ENCODE measurements at places on chromosomes 7 and 10.

- no peak for DNase-seq
Measured at GRCh38 chr7:154252046-154252445, 199.8 kb downstream of the DPP6 start.

DNA sequence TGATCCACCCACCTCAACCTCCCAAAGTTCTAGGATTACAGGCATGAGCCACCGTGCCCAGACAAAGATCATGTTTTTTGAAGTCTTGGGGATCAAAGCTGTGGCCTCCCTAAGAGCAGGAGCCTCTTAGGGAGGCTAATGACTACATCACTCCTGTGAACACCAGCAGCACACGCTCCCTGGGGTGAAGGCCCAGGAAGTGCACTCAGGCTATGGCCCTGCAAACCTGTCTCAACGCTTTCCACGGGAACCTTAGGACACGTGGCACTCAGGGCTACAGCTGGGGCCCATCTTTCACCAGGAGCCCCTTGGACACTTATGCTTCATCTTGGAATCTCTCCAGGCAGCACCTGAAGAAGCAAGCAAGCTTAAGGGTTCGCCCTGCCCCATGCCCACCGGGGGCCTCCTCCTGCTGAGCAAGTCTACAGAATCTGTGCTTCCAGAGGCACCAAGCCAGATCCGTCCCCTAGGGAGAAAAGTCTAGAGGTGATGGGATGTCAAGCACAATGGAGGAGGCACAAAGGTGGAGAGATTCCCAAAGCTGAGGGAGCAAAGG is 18.4 kb downstream of the VSTM4 start:
- DNase-seq, result no peak

DNA sequence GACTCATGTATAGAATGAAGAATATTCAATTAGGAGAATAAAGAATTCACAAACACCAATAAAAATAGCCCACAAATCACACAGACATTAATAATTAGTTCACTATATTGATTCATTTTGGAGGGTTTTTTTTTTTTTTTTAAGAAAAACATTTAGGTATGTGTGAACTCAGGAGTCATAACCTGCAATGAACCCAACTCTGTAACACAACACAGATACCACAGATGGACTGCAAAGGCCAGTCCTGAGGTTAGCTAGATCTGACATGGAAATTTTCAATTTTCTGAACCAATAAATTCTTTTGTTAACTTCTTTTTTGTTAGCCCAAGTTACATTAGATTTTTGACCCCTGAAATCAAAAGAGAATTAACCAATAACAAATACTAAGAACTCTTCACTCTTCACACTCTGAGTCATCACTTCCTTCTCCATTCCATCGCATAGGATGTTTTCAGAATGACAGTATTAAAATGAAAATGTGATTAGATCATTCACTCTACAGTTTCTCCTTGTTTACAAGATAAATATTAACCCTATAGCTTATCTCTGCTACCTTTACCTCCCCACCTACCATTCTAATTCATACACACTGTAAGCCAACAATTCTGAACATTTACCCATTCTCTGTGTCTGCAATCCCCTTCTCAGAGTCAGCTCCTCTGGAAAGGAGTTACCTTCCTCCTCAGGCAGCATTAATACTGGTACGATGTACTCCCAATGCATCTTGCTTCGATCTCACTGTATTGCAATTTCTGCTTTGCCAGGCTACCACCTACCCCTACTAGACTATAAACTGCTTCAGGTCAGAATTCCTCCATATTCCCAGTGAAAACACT is 141.5 kb downstream of the LRRN3 start:
- no peak for DNase-seq

DNA sequence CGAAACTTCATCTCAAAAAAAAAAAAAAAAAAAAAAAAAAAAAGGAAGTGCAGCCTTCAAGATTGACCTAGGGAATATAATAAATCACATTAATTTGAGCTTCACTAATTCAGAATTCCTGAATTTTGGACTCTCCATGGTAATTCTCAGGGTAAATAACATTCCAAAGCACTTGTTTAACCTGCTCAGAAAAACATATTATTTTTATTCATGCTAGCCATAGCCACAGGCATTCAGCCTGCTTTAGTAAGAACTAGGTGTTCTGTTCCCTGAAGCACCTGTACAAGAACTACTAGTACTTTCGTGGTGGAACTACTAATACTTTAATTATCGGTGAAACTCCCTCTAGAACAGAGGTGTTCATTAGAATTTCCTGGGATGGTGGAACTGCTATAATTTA is 169.3 kb downstream of the RTKN2 start:
- DNase-seq, result no peak

DNA sequence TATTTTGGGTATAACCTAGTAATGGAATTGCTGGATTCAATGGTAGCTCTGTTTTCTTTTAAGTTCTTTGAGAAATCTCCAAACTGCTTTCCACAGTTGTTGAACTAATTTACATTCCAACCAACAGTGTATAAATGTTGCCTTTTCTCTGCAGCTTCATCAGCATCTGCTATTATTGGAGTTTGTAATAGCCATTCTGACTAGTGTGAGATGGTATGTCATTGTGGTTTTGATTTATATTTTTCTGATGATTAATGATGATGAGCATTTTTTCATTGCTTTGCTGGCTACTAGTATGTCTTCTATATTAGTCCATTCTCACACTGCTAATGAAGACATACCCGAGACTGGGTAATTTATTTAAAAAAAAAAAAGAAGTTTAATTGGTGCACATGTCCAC is 248.6 kb upstream of the MAGI2 start:
- DNase-seq, result no peak

DNA sequence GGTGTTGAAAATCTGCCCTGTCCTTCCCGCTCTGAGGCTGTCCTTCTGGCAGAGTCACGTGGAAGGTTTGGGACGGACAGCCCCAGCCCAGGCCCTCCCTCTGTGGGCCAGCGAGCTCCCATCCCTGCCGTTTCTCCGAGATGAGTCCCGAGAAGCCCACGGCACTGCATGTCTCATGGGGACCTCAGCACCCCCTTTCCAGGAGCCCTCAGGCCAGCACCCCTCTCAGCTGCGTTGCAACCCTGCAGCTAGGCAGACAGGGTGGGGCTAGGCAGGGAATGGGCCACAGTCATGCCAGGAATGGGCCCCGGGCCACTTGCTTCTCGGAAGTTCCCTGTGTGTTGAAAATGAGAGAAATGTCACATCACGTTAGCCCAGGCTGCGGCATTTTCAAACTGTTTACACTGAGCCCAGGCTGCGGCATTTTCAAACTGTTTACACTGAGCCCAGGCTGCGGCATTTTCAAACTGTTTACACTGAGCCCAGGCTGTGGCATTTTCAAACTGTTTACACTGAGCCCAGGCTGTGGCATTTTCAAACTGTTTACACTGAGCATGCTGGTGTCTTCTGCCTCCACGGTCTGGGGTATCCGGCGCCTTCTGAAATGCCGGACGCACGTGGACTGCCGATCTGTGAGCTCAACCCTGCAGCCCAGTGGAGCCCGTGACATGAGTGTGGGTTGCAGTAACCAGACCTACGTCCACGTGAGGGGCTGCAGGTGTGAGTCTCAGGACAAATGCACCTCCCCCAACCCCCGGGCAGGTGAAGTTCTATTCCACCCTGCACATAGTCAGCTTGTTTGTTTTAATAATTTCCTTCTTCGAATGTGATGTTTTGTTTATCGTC is 42.6 kb downstream of the FAM20C start:
- DNase-seq, result no peak

- no peak for DNase-seq
Measured at GRCh38 chr10:5574642-5575131, 49.9 kb downstream of the CALML3 start.

DNA sequence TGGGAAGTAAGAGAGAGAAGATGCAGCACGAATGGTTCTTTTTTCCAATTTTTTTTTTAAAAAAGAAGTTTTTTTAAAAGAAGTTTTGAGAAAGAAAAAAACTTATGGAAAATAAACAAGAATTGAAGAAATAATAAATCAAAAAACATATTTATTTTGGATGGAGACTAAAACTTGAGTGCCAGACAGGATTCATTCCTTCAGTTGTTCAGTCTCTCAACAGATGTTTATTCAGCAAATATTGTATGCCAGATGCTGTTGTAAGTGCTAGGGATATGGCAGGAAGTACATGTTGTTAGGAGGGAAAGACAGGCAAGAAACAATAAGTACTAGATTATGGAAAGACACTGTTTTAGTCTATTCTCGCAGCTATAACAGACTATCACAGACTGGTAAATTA is 750.7 kb upstream of the PHF14 start:
- DNase-seq, result no peak

DNA sequence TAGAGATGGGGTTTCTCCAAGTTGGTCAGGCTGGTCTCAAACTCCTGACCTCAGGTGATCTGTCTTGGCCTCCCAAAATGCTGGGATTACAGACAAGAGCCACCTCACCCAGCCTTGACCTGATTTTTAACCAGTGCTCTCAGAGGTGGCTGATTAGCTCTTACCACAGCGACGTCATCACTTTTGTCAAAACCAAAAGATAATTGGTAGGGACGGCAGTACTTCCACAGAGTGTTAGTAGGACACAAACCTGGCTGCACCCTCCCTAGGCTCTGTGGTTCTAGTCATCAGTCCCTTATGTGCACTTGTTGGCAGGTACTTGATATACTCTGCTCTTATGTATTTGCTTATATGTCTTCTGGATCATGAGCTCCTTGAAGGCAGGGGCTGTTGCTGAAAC is 74.0 kb downstream of the GPR141 start:
- DNase-seq, result no peak

DNA sequence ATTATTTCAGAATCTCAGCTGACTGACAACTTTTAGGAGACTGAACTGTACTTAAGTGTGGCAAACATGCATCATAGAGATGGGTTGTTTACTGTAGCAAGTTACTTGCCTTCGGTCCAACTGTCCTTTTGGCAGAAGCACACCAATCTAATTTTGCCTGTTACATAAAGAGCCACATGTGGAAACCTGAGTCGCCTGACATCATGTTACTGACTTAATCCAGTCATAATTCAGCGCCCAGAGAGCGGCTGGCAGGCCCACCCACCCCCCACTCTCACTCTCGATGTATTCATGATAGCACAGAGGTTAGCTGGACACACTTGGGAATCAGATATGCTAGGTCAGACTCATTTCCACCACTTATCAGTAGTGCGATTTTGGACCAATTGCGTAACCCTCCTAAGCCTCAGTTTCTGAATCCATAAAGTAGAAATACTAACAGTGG is 57.3 kb upstream of the CAPZA2 start:
- DNase-seq, result no peak

GRCh38 chr10:130746311-130746710 is 565.2 kb downstream of the TCERG1L start:
- no peak for DNase-seq
